ENCODE measurements at places on chromosomes 12 and 14.

DNA sequence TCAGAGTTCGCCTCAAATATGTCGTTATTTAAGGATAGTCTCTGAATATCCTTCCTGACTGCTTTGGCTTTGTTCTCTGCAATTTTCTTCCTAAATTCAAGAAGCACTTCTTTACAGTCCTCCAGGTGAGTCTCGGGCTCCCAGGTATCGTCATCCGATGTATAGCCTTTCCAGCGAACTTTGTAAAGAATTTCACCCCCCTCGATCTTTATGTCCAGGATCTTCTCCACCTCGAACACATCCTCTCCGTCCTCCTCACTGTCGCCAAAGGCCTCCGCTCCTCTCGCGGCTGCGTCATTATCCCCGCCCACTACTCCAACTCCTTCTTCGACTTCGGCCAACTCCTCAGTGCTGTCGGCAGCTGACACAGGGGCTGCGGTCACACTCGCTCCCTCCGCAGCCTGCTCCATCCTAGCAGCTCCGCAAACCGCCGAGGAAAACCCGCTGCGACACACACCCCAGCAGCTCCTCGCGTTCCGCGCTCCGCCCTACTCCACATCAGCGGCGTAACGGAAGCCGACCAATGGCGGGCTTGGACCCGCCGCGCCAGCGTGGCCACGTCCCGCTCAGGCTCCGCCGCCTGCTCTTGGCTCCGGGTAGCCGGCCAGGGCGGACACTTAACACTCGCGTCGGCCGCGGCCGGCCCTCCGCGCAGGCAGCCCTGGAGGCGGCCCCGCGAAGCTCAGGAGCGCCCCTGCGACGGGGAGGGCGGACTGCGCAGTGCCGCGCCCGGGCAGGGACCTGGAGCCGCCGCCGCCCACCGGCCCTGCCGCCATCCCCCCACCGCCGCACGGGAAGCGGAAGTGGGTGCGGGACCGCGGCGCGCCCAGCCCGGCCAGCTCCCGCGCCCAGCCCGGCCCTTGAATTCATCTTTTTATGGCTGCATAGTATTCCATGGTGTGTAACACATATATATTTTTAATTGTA, 4.1 kb downstream of the CD163L1 start:
- DNase-seq = peak; percentile 1

DNA sequence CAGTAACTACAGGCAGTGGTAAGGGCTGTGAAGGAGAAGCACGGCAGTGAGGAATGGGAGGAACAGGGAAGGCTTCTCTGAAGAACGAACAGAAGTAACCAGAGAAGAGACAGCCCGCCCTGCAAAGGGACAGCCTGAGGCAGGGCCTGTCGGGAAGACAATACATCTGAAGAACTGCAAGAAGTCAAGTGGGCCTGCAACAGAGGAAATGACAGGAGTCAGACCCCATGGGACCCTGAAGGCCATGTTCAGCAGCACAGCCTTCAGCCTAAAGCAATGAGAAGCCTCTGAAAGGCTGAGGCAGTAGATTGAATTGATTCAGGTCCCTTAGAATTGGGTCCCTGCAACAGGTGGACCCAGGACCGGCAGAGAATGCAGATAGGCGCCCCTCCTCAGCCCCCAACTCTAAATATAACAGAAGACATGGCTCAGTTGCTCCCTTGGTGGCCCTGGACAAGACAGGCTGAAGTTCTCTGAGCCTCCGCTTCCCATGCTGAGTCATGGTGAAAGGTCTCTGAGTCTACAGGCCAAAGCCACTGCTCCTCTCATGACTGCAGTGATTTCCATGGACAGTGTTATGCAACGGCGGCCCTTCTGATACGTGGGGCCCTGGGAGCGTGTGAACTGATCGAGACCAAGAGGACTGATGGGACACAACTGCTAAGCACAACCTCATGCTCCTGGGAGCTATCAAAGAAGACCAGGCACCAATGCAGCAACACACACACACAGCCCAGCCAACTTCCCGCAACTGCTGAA, 10.8 kb upstream of the ACTR6 start:
- DNase-seq = no peak

DNA sequence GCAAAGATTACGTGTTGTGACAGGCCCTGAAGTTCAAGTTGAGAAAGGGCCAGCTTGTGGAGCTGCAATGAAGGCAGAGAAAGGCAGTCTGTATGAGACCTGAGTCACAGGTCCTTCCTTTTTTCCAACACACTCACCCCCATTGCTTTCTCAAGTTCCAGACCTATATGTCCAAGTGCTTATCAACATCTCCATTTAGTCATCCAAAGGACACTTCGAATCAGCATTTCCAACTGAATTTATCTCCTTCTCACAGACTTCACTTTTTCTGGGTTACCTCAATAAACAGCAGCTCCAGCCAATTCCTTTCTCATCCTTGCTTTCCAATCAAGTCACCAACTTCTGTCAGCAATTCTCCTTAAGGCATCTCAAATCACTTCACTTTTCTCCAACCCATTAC, 56.4 kb upstream of the KIF21A start:
- DNase-seq = no peak

- no peak for DNase-seq
Measured at GRCh38 chr14:24390701-24391468, 7.9 kb upstream of the NYNRIN start.

DNA sequence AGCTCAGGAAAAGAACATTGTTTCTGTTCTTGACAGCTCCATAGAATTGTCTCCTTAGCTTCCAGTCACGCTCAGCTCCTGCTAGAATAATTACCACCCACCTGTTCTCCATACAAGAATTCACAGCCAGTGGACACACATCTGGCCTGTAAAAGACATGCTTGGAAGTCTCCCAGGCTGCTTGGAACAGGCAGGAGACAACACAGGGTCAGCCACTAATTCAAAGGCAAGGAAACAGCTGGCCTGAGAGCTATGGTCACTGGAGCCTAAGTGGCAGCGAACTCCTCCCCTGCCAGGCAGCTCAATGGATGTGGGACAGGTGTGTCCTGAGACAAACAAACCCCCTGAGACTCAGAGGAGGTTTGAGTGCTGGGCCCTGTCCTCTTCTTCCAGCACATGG, 22.9 kb upstream of the LTBP2 start:
- no peak for DNase-seq

DNA sequence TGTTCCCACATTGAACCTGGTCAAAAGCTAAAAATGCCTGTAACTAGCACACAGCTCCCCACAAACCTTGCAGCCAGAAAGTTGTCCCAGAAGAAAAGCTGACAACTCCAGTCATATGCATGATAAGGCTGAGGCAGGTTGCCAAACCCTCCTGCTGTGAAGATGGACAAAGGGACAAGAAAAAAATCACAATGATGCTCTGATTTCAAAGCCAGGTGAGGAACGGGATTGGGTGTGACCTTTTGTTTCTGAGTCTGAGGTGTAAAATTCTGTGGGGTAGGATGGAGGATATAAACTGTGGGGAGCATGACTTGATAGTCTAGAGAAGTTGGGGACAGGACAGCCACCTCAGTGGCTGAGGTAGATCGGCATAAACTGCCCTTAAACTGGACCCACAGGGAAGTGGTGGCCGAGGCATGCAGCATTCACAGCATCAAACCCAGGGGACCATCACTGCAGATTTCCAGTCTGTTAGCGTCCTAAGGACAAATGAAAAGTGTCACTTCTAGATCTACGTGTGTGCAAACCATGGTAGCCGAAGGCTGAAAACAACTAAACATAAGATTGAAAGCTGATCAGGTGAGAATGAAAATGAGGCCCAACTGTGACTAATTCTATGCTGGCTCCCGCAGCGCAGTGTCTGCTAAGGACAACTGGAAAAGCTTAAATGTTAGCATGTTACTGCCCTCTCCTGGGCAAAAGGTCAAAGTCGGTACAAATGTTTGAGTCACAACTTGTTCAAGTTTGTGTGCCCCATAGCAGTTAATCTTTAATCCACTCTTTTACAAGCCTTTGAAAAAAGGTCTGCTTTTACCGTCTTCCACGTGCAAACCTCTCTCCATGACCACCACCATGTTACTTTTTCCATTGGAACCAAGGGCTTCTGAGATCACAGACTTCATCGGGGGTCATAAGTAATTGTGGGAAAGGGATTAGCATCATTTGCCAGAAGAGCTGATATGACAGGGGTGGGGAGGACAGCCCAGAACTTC, 39.8 kb downstream of the GRIN2B start:
- DNase-seq = no peak

DNA sequence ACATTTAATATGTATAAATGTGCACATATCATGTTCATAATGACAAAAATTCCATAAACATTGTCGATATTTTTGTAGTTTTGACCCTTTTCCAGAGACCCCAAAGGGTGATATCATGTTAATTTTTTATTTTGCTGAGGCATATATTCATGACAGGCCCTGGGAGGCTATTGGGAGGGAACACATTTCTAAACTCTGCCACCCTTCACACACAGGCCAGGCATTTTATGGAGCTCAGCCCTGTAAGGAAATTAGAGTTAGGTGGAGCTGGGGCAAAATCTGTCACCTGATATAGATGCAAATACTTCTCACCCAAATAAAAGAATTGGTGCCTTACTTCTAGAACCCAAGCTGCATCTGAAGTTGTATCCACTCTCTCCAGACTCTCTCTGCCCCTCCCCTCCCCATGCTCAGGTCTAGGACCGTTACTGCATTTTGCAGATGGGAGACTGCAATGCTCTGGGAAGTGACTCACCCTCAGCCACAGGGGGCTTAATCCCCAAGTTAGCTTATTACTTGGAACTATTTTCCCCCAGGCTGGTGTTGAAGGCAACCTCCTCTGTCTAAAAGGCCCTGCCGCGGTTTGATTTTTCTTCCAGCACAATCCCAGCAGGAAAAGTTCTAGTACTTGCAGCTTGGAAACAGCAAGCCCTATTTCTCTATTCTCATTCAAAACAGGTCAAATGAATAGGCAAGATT, 238.9 kb downstream of the EMP1 start:
- DNase-seq = no peak
